NCI-H1092 (cell line): ENCODE measurements at places on chromosomes 3 and 15.
A peak's percentile ranks its signal among the peaks of the same experiment; 100 is the strongest.

GRCh38 chr15:41971089-41971894 lies 1.1 kb downstream of the EHD4 start:
- no peak for DNase-seq

DNA sequence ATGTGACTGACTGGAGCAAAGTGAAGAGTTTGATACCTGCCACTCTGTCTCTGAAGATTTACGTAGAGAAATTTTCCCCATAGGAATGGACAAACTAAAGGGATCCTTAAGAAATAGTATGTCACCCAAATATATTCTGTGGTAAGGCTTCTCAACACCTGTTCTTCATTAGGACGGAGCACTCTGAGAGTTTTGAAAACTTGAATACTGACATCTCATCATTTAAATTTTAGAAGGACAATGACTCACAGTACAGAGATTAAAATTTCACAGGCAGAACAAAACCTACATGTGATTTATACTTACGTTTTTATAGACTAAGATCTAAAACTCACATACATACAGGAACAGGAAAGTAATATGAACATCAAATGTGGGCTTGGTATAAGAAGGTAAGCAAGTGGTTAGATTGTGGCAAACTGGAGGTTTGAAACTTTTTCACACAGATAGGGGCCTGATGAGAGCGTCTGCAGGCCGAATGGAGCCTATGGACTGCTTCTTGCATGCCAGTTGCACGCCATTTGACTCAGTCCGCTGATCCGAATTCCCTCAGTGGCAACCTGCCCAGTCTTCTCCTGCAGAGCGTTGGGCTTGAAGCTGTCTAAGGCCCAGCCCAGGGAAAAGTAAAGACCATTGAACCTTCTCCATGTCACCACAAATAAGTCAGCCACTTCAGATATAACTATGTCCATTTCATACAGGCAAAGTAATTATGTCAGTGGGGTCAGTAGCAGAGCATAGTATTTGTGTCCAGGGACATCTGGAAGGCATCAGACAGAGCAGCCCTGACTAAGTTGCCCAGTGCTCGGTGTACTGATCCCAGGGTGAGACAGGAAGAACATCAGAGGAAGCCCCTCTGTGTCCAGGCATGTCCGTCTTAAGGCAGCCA lies 45.7 kb downstream of the ZBTB38 start:
- no peak for DNase-seq

GRCh38 chr3:8501371-8502131 lies at the start of gene LMCD1:
Gene LMCD1 (plus strand): TSS chr3:8501823. CDS start chr3:8501939, 116 bp downstream.
- peak; percentile 81 for DNase-seq

- no peak for DNase-seq
Measured at GRCh38 chr3:16935781-16936180, 51.0 kb downstream of the PLCL2 start.

GRCh38 chr3:194249323-194250097 lies 101.6 kb downstream of the CPN2 start:
- peak; percentile 39 for DNase-seq

DNA sequence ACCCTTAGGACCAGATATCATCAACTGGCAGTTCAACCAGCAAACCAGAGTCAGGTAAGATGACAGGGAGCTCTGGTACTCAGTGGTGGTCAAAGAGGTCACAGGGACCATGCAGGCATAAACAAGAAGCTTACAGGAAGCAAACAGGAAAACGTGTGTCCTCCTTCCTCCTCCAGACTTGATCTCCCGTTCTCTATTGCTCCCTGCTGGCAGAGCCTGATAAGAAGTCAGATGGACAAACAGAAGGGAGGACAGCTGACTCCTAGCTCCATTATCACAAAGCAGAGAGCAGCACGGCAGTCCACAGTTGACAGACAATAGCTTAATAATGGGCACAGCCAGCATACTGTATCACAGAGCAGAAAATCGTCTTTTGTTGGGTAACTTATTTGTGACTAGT lies 156.5 kb upstream of the SLC2A2 start:
- DNase-seq = no peak

DNA sequence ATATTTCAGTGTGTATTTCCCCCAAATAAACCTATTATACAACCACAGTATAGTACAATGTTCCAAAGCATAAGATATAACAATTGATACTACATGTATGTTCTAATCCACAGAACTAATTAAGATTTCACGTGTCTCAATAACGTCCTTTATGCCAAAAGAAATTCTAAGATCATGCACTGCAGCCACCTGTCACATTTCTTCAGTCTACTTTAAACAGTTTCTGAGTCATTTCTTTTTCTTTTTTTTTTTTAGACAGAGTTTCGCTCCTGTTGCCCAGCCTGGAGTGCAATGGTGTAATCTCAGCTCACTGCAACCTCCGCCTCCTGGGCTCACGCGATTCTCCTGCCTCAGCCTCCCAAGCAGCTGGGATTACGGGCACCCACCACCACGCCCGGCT lies 190.2 kb downstream of the STAG1 start:
- DNase-seq = no peak

- DNase-seq = no peak
Measured at GRCh38 chr3:180275176-180275575, 238.4 kb upstream of the PEX5L start.

GRCh38 chr3:63022114-63022513 lies 146.9 kb upstream of the CADPS start:
- no peak for DNase-seq

DNA sequence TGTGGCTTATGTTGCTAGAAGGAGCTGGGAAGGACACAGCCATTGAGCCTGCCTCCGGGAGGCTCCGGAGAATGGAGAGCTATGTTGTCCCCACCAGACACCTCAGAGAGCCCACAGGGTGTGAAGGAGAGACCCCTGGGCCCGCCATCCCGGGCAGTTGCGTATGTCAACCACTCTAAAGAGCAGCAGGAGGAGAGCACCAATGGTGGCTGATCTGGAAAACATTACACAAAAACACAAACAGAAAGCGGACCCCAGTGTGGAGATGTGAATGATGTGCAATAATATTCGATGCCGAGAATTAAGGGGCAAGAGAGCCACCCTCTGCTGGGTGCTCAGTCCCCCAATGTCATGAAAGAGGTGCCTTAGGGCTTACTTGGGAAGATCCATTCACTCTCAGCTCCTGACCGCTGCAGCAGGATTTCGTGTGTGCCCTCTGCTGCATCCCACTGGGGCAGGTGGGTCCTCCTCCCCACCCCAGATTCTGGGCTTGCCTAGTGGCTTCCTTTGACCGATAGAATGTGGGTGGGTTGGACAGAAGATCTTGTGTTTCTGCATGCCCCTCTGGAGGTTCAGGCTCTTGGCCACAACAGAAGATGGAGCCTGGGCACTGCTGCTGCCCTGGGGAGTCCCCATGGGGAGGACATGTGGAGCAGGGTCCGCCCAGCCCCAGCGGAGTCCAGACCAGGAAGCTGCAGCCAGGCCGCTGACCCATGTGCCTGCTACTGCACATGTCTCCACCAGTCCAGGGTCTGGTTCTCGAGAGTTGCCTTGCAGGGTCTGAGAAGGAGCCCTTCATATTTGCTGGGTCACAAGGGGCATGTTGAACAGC lies 245.3 kb downstream of the OCA2 start:
- no peak for DNase-seq

GRCh38 chr3:114043205-114043604 lies 13.1 kb downstream of the CCDC191 start:
- no peak for DNase-seq

DNA sequence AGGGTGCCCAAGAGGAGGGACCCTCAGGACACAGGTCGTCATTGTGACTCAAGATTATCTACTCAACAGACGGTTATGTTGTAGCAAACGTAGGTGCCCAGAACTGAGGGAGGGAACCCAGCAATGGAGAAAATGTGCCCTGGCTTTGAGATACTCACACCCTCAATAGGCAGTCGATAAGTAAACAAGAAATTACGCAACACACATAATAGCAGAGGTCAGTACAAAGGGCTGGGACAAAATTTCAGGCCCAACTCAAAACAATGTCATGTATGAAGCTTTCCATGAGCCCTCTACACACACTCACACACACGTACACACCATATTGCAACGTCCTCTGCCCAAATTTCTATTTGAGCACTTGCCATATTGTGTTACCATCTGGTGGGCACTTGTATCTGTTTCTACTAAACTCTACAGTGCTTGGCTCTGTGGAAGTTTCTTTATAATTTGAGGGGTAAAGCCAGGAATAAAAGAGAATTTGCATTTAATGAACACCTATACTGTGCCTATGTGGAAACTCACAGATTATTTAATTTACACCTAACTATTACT lies 114.6 kb upstream of the TRIM42 start:
- no peak for DNase-seq

GRCh38 chr3:106758459-106758858 lies 618.8 kb upstream of the CCDC54 start:
- DNase-seq = no peak

DNA sequence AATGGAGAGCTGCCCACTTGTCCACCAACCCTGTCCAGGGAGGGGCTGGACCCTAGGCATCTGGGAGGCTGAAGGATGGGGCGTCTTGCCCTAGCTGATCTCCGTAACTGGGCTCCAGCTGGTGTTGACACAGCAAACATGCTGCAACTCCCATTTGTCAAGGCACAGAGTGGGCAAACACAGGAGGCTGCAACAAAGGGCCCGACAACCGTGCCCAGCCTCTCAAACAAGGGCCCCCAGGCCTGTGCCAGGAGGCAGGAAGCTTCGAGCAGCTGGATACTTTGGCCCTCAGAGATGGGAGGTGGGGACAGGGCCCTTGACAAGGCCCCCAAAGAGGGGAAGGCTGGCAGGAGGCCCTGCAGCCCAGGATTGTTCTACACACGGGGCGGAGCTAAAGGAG lies 64.2 kb upstream of the TMEM115 start:
- peak; percentile 86 for DNase-seq

GRCh38 chr15:85073556-85074194 lies 92.0 kb downstream of the PDE8A start:
- no peak for DNase-seq

GRCh38 chr3:160012108-160012507 lies 23.5 kb downstream of the IL12A start:
- no peak for DNase-seq

DNA sequence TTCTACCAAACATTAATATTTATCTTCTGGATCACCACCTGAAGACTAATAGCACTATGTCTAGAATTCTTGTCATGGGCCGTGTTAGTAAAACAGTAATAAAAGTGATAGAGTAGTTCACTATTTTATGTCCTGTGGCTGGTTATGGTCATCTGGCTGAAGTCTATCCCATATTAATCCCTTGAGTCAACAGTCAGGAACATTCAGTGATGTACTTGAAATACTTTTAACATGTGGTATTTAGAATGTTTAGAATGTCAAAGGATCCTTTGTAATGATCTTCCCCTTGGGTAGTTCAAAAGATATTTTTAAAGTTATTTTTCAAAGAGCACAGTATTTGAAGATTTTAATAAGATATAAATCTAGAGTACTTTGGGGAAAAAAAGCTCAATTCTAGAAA lies 117.0 kb downstream of the MBNL1 start:
- DNase-seq = no peak

DNA sequence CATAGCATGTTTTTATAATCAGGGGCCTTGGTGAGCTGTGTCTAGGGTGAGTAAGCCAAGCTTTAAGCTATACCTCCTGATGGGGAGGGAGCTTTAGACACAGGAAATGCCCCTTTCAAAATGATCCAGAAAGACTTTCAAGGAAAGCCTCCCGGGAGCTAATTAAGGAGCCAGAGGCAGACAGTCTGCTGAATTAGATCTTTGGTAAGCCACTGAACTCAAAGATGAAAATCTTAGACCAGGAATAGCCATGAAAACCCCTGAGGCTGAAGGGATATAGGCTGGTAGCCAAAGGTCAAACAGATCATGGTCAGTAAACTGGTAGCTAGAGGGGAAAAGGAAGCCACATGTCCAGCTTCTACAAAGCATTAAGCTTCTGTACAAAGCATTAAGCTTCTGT lies 42.7 kb upstream of the GAP43 start:
- no peak for DNase-seq

DNA sequence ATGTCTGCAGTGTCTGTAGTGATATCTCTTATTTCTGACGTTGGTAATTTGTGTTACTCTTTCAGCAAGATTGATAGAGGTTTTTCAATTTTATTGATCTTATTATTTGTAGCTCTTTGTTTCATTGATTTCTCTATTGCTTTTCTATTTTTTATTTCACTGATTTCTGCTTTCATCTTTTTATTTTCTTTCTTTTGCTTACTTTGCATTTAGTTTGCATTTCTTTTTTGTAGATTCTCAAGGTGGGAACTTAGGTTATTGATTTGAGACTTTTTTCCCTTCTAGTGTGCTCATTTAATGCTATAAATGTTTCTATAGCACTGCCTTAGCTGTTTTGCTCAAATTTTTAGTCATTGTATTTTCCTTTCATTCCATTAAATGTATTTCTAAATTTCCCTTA lies 49.5 kb upstream of the GABRG3 start:
- DNase-seq = no peak

DNA sequence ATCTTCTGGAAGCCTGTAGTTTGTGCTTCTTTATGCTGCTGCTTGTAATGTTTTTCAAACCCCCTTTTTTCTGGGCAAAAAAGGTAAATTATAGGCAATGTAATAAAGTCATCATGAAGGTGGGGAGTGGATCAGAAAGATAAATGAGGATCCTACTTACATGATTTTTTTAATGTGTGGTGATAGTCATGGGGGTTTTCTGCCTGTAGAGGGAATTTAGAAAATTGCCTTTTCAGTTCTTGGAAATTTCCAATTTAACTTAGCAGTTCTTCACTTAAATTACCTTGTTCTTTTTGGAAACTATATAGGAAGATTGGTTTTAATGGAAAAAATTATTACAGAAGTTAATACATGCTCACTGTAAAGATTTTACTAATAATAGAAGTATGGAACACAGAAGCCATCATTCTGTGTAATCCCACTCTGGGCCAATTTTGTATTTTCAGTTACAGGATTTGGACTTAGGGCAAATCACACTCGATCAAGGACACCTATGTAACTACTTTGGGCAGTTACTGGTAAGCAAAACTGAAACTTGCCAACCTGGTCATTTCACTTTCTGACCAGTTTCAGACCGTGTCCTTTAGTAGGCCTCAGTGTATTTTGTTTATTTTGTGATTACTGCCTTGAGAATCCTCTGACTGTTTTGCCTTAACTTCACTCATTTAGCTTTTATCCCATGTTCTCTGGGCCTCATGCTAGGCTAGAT lies 10.5 kb upstream of the SCAANT1 start:
- no peak for DNase-seq

GRCh38 chr3:148450819-148451218 lies 246.9 kb upstream of the AGTR1 start:
- DNase-seq = no peak

GRCh38 chr3:176953106-176954060 lies 243.9 kb downstream of the TBL1XR1 start:
- peak; percentile 35 for DNase-seq

- no peak for DNase-seq
Measured at GRCh38 chr3:13277196-13277813, 142.8 kb downstream of the NUP210 start.

DNA sequence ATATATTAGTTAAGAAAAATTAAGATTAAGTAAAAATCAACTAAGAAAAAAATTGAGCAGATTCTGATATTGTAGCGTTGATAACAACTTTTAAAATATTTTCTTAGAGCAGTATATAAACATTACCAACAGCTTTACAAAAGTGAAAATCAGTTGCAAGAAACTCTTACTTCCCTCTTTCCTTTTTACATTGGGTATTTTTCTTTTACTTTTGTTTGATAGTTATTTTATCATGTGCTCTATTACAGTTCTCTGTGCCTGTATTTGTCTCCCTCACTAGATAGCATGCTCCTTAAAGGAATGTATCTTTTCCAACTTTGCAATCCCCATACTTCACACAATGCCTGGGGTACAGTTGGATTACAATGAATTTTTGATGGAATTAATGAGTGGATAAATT lies 87.5 kb upstream of the P3H2 start:
- no peak for DNase-seq

GRCh38 chr3:183259621-183260020 lies 6.6 kb downstream of the B3GNT5 start:
- DNase-seq = no peak

- DNase-seq = peak; percentile 10
Measured at GRCh38 chr3:186320862-186321568, 41.0 kb downstream of the DGKG start.
